ENCODE measurements at places on chromosomes 2 and 18.
A peak's percentile ranks its signal among the peaks of the same experiment; 100 is the strongest.

DNA sequence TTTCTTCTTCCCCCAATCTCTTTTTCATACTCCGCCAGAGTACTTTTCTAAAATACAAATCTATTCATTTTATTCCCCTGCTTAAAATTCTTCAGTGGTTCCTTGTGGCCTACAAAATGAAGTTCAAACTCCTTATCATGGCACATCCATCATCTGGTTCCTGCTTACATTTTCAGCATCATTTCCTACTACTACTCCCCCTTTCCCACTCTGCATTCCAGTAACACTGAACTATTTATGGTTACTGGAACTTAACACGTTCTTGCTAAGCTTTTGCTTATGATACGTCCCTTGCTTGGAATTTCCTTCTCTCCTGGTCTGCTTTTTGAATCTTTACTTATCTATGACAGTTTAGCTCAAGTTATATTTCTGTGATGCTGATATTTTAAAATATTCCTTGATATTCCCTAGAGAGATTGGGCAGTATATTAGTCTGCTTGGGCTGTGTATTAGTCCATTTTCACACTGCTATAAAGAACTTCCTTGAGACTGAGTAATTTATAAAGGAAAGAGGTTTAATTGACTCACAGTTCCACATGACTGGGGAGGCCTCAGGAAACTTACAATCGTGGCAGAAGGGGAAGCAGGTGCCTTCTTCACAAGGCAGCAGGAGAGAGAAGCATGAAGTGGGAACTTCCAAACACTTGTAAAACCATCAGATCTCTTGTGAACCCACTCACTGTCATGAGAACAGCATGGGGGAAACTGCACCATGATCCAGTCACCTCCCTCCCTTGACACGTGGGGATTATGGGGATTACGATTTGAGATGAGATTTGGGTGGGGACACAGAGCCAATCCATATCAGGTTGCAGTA lies 53.2 kb downstream of the BMPR2 start:
- DNase-seq, result no peak

- peak; percentile 99 for DNase-seq
Observed at GRCh38 chr2:27320958-27321543, 1.8 kb downstream of the MPV17 start.

DNA sequence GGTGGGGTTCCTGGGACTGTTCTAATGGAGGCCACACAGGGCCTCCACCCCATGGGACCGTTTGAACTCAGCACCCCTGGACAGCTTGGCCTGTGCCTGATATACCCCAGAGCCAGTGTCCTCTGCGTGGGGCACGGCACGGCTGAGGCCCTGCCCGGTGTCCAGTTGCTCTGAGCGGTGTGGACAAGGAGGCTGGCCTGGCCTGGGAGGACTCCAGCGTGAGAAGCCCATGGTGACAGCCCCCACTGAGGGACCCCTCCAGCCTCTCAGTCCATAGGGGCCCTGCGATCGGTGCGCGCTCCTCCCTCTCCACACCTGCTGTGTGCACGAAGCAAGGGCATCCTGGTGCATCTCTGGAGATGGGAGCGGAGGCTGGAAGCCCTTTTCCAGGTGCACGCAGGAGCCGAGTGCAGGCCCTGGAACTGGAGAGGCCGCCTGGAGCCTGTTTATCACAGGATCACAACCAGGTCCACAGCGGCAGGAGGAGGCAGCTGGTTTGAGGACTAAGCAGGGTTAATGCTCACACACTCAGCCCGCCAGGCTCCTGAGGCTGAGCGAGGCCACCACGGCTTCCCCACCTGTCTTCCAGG lies 120.2 kb downstream of the PTGR3 start:
- DNase-seq, result no peak

GRCh38 chr2:8548619-8549150 lies 133.2 kb upstream of the ID2 start:
- no peak for DNase-seq

GRCh38 chr2:53708988-53709387 lies 58.6 kb upstream of the CHAC2 start:
- DNase-seq, result no peak

GRCh38 chr2:110969696-110970095 lies 151.0 kb upstream of the BCL2L11 start:
- no peak for DNase-seq

DNA sequence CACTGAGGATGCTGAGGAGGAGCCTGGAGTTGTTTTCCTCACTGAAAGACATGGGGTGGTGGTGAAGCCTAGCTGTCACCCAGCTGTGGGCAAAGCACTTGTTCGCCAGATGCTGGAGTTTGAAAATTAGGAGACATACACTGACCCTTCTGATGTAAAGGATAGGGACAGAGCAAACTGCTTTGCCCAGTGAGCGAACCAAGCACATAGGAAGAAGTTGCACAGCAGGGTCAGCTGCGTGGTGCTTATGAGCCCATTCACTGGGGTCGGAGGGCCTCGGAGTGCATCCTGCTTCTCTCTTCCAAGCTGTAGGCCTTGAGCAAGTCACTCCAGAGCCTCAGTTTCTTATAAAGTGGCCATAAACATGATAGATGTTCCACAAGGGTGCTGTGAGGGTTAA lies 50.9 kb downstream of the HK2 start:
- DNase-seq, result no peak

DNA sequence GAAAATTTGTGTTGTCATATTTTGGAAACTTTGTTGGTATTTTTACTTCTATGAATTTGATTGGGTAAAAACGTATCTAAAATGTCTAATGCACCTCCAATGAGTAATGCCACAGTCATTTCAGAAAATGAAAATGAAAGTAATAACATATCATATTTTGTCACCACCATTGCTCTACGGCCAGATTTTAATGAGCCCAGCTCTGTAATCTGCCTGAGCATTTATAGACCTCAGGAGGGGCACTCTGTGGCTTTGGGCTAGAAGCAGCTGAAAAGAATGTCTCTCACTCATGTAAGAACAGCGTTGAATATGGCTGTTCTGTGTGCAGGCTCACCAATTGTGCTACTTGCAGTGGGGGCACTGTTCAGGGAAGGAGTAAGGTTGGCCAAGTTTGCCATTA lies 32.7 kb upstream of the ABCA12 start:
- peak; percentile 42 for DNase-seq

- peak; percentile 32 for DNase-seq
Observed at GRCh38 chr2:12928197-12928774, 211.6 kb downstream of the TRIB2 start.

DNA sequence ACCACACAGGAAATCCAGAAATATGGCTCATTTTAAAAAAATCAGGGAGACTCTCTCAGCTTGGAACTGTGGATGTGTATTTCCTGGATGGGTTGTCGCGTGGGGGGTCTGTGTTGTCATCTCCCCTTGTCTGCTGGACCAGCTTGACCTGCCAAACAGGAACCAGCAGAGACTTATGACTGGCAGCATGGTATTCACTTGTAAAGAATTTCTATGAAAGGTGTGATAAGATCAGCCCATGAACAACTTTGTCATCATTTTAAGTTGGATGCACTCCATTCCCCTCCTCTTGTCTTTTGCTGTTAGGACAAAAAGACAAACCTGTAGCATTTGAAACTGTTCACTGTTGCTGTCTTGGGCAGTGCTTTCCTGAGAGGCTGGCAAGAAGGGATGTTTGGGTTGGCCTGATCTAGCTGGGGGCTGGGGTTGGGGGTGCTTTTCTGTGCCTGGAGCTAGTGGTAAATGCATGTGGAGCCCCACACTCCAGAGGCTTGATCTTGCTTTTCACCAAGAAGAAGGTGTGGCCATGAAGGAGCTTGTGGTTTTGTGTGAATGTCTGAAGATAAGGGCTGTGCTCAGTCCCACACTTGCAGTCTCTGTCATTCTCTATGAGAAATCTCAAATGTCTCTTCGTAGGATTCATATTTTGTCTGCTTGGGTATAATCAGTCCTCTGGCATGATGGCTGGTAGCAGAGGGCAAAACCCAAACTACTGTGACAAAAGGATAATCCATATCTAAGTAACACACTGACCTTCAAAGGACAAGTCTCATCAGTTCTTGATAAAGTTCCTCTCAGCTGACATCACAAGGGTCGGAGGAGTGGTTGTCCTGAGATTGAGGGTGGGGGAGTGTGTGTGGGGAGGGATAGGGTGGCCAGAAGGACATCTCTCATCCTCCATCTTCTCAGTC lies 39.0 kb downstream of the RALB start:
- DNase-seq, result no peak

- no peak for DNase-seq
Observed at GRCh38 chr2:159297042-159297707, 10.7 kb upstream of the WDSUB1 start.

DNA sequence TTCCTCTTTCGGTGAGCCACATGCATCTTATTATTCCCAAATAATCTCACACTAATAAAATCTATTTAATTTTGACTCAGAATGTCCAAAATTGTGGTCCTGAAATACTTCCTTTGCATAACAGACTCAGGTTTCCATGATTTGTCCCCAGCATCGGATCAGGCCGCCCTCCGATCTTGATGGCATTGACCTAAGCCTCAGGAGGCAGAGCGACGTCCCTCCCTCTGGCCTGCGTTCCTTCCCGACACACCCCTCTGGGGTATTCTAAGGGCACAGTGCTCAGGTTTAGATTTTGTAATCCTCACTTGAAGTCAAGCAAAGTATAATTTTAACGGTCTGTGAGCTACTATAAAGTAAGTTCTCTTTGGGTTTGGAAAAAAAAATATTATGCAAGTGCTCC lies 857.7 kb downstream of the GALR1 start:
- DNase-seq, result no peak

DNA sequence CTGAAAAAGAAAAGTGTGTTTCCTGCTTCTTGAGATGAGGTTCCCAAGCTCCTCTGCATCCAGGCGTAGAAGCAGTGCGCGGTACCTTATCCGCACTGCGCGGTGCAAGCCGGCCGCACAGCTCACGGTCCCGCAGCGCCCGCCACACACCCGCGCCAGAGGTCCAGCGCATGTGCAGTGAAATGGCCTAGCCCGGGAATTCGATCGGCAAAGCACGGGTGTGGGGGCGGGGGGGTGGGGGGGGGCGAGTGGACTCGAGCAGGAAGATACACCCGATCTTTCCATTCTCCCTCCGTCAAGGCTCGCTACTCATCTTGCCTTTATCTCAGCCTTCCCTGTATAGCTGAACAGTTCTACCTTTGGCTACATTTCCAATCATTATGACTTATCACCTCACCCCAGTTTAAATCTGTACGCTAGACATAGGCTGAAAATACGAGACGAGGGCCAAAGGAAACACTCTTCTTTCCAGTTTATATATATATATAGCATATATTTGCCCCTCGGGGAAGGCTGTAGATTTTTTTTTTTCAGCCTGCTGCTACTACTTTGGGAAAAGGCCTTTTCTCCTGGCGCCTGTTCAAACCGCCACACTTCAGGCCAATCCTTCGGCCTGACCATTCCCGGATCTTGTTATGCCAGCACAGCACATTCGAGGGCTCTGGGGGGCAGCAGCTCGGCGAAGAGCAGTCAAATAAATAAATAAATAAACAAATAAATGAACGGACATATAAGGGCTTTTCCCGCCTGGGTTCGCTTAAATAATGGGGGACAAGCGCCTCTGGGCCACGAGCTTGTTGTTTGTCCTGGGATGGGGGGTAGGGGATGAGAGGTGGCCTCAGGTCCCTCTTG lies 10.4 kb downstream of the HOXD8 start:
- DNase-seq, result no peak

DNA sequence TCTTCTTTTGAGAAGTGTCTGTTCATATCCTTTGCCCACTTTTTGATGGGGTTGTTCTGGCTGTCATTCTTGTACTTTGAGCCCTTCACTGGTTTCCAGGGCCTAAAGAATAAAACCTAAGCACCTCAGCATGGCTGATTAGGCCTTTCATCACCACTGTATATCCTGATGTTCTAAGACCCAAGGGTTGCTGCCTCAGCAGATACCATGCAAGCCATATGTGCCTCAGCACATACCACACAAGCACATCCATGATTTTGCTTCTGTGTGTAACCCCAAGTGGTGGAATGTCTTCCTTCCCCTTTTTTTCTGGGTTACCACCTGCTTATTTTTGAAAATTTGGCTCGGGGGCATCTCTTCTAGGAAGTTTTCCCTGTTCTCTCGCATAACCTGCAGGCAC lies 11.4 kb downstream of the RBKS start:
- no peak for DNase-seq

DNA sequence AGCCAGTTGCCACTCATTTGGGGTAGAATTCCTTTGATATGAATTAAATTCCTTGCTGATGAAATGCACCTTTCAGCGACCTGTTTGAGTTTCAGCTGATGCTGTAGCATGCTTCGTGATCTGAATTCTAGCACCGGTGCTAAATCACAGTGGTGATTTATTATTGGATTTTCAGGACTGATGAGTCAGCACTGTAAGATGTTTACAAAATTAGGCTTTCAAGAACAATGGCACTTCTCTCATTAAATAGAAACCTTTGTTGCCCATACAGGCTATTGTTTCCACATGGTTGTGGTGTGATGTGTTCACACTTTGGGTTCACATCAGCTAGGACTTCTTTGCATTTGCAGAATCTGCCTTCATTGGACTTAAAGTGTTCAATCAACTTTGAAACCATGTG lies 687.7 kb downstream of the ARHGAP15 start:
- no peak for DNase-seq

DNA sequence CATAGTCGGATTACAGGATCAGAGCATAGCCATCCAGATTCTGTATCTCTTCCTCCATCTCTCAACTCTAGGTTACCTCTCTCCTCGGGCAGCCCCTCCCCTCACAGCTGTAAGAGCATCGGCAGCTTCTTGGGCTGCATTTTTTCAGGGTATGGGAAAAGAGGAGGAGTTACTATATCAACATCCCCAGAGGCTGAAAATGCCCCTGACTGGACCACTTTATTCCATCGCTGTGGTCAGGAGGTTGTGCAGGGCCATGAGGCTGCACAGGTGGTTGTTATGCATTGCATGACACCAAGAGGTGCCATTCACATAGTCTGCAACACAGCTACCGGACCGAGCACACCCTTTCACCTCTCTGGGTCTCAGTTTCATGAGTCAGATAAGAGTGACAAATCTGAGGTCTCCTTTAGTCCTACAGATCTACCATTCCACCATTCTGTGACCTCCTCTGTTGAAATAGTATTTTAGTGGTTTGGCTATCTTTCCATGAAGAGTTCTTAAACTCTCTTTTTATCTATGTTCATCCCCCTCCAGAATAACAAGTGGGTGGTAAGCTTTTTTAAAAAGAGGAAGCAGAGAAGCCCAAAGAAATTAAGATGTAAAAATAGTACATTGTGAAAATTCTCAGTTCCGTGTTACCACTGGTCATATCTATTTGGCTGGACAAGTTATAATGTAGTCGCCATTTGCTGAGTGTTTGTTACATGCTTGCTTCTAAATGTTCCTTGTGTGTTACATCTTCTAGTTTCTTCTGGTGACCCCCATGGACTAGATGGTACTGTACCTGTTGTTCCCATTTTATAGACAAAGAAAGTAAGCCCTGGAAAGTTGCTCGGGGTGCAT lies 56.6 kb upstream of the SLC1A4 start:
- DNase-seq, result no peak

All from RKO (cell line).